Frontal cortex (tissue), 4 donors: ENCODE measurements at places on chromosomes 7 and 10. TPM values are rescaled to one million over a fixed set of nuclear protein-coding genes. Genes with fewer than 3 reads are reported as not detected.

DNA sequence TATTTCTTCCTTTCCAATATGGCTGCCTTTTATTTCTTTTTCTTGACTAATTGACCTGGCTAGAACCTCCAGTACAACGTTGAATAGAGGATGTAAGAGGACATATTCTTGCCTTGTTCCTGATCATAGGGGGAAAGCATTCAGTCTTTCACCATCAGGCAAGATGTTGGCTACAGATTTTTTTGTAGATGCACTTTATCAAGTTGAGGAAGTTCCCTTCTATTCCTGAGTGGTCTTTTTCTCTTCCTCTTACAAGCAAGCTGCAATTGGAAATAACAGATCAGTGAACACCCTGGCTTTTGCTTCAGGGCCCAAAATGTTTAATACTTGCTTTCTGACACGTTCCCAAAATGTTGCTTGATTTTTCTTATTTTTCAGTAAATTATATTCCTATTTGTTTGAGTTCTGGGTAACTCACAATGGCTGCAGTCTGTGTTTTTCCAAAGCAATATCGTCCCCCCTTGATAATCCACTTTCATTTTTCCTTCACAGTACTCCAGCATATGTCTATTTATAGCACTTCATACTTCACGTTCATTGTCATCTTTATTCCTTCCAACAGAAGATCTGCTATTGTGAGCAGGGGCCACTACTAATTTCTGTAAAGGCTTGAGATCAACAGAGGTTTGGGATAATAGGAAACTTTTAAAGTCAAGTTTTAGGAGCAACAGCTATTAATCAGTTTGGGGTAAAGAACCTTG lies 11.7 kb downstream of the CPEB3 start:
- DNase-seq: no peak

GRCh38 chr7:240887-241421 lies 48.6 kb downstream of the FAM20C start:
- no peak for DNase-seq

DNA sequence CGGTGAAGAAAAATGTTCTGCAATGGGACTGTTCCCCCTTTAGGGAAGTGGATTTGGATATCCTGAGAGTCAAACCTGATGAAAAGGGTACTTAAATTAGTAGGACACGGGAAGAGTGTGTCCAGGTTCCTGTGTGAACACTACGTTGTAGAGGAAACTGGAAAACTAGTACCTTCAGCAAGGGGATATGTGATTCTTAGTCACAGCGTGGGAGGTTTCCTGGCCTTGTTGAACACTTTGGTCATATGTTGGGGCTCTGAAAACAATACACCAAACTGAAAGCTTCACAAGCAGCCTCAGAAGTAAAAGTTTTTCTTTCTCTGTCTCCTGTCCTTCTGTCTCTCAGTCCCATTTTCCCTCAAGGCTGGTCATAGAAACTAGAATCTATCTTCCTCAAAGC lies 306.9 kb upstream of the GLI3 start:
- DNase-seq: no peak

GRCh38 chr7:2260820-2261219 lies 18.8 kb downstream of the NUDT1 start:
- no peak for DNase-seq

FAM131B gene
- 73.8 TPM for total RNA-seq

CALD1 gene
- total RNA-seq: 27.3 TPM

ADAP1 gene
- 33.8 TPM for total RNA-seq

HTRA1 gene
- 41.2 TPM for total RNA-seq

CDH23 gene
- 3.3 TPM for total RNA-seq

LRRC18 gene
- total RNA-seq: not detected

EPDR1 gene
- 20.0 TPM for total RNA-seq

PLAC9 gene
- 0.82 TPM for total RNA-seq
